ENCODE measurements at places on chromosomes 7 and 10.

DNA sequence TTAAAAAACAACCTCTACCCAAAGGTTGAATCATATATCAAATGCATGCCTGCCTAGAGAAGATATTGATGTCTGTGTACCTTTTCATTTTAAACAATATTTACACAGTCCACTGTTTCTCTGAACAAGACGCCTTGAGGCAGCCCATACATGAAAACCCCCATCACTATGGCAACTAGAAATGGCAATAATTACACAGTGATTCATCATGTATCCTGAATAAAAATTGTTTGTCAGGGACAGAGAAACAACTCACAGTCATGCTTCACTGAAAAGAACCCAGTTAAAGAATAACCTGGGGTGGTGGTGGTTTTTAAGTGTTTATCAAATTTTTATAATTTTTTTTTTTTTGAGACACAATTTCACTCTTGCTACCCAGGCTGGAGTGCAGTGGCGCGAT lies 19.7 kb downstream of the DNAJC12 start:
- peak; percentile 45 for DNase-seq

DNA sequence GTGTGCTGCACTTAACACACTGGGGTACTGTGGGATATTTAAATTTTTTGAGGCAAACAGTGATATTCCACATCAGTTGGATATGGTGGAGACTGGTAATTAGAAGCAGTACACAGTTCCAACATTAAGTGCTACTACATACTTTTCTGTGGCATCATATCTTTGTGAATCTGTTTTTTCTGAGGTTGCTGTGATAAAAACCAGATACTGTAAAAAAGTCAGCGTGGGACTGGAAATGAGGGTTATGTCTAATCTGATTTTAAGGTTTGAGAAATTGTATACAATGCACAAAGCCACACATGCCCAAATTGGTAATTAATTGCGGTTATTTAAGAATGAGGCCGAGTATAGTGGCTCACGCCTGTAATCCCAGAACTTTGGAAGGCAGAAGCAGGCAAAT lies 41.2 kb downstream of the TBC1D12 start:
- DNase-seq: no peak

GRCh38 chr7:43612599-43613589 lies 30.0 kb downstream of the STK17A start:
- DNase-seq: peak; percentile 58

- no peak for DNase-seq
Observed at GRCh38 chr10:35889971-35890675, 248.0 kb upstream of the FZD8 start.

GRCh38 chr7:91342346-91342745 lies 78.1 kb downstream of the FZD1 start:
- no peak for DNase-seq

DNA sequence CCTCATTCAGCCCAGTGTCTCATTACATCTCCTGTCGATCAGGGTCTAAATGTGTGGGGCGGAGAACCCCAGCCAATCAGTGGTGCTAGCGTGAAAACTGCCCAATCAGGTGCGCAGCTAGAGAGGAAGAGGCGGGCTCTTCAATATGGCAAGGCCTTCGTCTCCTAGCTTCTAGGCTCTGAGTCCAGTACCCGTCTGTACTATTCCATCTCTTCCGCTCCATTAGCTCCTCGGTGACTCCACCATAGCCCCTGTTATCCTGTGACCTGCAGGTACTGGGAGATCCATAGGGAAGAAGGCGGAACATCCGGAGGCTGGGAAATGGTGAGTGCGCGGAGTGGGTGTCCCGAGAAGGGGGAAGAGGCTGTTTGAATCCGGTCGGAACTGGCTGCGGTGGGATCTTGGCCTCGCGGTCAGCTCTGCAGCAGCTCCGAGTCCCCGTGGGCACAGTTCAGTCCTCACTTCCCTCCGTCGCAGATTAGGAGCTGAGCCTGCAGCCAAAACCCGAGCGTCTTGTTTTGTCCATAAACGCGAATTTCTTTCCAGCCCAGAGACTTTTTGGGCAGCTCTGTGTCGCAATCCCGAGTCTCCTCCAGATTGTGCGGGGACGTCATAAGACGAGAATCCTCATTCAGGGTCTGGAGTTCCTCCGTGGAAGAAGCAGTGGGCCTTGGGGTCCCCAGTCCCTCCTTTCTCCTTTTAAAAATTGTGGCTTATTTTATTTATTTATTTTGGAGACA lies at the start of gene ZNF727:
Gene ZNF727 (plus strand): TSS at position 134 of the 740 bp plus-strand sequence. CDS start 188 bp downstream, at position 322.
- no peak for DNase-seq

DNA sequence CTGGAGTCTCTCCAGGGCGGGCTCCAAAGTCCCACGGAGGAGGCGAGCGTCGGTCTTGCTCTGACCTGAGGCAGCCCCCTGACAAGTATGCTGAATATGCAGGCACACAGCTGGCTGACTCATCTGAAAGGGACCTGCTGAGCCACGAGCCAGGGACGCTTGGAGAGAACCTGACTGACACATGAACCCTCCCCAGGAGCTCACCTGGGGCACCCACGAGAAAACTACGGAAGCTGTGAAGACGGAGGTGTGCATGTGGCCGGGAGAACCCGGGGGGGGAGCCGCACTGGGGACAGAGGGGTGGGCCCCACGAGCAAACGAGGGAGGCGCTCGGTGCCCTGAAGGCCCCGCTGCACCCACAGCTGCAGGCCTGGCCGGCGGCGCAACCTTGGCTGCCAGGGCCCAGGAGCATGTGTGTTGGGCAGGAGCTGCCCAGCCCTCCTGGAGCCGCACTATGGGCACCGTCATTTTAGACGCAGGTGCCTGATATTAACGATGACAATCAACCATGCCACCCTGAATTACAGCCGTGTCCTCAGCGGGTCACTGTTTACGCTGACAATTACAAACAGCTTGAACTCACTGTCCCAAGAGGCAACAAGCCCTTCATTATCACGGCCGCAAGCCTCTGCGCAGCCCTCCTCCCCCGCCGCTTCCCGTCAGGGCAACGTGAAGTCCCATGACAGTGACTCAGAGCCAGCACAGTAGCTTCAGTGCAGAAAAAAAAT lies 64.7 kb downstream of the DIP2C start:
- DNase-seq: no peak

Data from T-helper 1 cell (primary cell).